ENCODE measurements at places on chromosomes 1 and 21.

DNA sequence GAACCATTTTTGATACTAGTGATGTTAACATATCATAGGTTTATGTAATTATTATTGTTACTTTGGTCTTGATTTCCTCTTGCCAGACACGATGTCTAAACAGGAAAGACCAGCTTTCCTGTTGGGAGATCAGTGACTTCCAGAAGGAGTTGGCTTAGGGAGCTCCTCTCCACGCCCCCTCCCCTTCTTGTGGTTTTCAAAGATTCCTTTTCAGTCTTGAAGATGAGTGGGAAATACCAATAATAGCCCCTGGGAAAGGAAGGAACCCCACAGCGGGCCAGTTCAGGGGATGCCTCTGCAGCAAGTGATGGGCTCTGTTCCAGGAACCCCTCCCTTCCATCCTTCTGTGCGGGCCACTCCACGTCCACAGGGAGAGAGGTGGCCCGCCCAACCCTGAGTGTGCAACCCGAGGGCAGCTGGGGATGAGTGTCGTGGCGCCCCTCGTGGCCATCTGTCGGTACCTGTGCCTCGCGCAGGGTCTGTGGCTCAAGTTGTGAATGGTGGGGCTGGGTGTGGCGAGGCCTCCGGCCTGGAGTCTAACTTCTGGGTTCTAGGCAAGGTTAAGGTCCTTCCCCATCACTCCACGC lies 65.7 kb downstream of the TLR5 start:
- no peak for DNase-seq

DNA sequence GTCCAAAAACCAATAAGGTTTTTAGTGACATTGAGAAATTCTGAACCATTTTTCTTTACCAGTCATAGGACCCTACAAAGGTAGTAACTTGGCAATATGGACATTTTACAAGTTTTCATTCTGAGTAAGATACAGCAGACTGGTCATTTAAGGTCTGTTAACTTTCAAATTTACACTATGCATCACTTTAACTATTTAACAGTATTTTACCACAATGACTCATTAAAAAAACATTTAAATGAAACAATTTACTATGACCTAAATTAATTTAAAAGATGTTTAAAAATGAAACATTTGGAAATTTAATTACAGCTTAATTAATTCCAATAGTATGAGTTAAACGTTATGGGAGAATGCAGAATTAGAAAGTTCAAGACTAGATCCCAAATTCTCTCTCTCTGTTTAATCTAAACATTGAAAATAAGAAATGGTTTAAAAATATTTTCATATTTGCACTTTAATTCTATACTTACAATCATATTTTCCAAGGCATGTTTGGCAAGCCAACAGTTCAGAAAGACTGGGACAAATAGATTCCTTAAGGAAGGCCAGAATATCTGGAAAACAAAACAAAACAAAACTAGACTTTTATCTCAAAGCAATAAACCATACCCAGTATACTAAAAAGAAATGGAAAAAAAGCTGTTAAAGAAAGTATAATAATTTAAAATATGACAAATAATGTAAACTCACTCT lies 140.9 kb downstream of the KCNT2 start:
- no peak for DNase-seq

GRCh38 chr1:93878501-93878888 lies 511 bp downstream of the DNTTIP2 start:
- peak; percentile 14 for DNase-seq

- no peak for DNase-seq
These were observed 992 bp upstream of the SSX2IP start for GRCh38 chr1:84691122-84691783.

- DNase-seq: no peak
These were observed 35.3 kb upstream of the POFUT2 start for GRCh38 chr21:45322960-45323461.

- DNase-seq: no peak
These were observed 134.0 kb upstream of the ETS2 start for GRCh38 chr21:38671773-38672172.

DNA sequence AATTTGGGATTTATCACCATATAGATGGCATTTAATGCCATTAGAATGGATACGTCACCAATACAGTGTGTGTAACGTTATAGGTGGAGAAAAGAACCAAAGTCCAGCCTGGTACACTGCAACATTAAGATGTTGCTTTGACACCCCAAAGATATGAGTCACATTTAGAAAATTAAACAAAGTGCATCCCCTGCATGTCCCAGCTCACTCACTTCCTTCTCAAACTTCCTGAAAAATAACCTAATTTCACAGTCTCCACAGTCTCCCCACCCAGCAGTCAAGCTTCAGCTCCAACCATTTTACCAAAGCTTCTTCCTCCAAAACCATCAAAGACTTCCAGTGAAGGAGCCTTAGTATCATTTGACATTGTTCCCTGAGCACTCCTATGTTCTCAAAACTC lies 111.9 kb downstream of the OMA1 start:
- DNase-seq: no peak

GRCh38 chr1:226073184-226073950 lies 10.9 kb downstream of the H3-3A start:
- no peak for DNase-seq

DNA sequence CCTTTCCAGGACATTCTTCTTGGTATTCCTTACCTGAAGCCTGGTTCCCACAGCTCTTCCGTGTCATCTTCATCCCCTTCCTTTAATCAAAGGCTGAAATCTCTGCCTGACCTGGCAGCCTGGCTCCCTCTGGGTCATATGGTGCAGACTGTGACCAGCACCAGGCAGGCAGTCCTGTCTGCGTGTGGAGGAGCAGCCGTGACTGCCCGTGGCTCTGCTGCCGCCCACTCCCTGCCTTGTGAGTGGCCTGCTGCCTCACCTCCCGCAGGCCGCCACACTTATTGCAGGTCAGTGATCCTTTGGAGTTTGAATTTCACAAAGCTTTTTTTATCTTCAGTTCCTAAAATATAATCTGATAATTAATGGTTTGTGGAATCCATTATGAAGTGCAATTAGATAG lies 36.2 kb upstream of the EPHA8 start:
- no peak for DNase-seq

DNA sequence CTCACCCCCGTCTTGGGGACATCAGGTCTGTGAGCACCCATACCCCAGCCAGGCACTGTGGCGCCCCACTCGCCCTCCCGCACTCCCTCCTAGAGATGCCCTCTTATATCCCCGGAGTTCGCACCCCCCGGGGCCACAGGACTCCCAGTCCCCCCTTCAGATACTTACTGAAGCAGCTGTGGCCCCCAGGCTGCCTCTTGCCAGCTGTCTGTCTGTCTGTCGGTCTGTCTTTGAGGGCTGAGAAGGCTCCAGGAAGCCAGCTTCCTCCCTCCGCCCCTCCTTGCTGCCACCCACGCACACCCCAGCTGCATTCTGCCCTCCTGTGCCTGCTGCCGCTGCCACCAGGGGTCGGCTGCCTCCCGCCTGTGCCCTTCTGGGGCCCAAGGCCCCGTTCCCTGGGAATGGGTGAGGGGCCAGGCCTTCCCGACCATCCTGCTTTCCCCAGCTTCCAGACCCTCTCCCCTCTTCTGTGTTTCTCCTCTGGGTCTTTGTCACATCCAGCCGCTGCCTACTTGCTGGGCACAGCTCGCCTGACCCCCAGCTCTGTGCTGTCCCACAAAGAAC lies at the start of gene PTPN7:
TSS of gene PTPN7 (minus strand) at position 226 of the 564 bp plus-strand sequence. CDS start 1,200 bp downstream, outside the sequence.
- DNase-seq: no peak

- no peak for DNase-seq
These were observed 55.6 kb downstream of the FBXO42 start for GRCh38 chr1:16296643-16297042.

DNA sequence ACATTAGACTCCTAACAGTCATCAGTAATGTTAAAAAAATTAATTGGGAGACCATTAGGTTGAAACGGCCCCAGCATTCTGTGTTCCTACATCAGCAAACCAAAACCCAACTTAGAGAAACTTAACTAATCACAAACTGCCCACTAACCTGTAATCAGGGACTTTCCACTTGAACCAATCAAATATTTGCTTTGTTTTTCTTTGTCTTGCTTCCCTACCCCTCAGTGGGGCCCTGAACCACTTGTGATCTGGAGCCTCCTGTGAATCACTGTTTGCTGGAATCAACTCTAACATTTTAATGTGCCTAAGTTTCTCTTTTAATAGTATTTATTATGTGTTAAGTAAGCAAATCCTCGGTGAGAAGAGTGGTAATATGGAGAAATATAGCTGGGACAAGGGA lies 64.0 kb downstream of the ABCA4 start:
- DNase-seq: no peak

- DNase-seq: no peak
These were observed 16.3 kb downstream of the URB2 start for GRCh38 chr1:229642376-229642775.

DNA sequence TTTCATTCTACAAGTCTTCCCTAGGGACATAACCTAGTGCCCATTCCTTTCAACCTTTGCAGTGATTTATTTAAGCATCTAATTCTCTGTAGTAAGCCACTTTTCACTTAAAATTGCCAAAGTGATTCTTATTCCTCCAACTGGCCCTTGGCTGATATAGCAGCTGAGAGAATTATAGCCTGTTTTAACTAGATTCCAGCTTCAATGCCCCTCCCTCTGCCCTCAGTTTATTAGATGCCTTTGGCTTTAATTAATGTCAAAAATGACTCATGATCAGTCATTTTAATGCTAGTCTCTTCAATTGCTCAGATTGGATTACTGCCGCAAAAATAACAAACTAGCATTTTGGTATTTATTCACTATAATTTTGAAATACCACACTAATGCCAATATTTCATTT lies 145.4 kb upstream of the KCTD3 start:
- DNase-seq: no peak

DNA sequence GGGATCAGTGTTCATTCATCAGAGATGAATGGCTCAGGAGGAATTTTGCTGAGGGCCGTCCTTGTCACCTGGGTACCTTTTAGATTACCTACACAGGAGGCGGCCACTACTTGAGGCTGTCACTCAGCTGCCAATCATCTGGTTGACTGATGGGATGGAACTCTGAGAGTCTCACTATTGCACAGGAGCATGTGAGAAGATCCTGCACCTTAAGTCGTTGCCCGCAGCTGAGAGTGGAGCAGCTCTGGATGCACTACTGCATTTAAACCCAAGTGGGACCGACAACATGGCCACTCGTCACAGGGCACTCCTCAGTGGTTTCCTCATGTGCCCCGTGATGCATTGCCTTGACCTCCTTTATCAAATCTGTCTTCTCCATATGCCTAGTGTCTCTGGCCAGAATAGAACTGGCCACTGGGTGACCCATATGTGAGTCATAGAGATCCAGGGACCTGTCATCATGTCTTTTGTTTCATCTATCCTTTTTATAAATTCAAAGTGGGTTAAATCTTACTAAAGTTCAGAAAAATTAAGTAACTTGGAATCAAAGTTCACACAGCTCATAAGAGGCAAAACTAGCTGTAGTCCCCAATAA lies 165.5 kb downstream of the ZSCAN20 start:
- no peak for DNase-seq

- DNase-seq: no peak
These were observed 98.5 kb downstream of the RERE start for GRCh38 chr1:8718850-8719361.

DNA sequence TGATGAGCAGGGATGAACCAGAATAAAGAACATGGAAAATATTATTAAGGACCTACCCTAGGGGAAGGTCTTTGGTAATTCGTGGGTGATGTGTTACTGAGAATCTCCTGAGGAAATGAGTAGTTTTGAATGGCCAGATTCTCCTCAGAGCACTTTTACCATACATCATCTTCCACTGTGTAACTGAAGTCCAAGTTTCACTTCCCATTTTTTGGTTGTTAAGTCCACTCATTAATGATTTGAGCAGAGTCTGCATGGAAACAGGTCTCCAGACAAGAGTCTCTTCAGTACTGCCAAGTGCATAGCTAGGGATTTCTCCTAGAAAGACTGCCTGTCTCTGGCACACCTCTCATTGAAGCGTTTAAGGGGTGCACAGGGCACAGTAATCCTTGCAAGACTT lies 48.7 kb upstream of the PCP4 start:
- no peak for DNase-seq

- DNase-seq: no peak
These were observed 32.2 kb downstream of the C8B start for GRCh38 chr1:56933606-56934005.

DNA sequence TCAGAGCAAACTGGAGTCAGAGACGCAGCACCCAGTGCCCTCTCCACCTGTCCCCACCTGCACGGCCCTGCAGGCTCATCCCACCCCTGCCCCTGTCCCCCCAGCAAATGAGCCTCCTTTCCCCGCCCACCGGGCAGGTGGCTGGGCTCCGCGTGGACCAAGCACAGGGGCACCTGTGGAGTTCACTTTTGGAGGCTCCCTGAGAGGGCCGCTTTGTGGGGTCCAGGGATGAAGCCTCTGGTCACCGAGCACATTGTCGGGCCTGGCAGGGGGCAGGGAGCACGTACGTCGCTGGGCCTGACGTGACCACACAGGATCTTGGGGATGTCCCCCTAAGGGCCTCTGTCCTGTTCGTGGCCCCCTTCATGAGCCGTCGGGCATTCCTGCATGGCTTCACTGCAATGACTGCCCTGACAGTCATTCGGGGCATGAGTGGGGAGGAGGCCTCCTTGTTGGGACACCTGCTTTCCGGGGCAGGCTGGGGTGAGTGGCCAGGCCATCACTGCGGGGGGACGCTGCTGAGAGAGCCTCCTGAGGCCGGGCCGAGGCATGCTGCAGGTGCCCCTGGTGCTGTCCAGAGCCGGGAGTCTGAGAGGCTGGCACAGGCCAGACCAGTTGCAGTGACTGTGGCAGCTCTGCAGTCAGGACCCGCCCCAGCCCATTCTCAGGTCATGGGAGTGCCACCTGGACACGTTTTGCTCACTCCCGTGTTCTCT lies 19.7 kb downstream of the SLX9 start:
- no peak for DNase-seq

DNA sequence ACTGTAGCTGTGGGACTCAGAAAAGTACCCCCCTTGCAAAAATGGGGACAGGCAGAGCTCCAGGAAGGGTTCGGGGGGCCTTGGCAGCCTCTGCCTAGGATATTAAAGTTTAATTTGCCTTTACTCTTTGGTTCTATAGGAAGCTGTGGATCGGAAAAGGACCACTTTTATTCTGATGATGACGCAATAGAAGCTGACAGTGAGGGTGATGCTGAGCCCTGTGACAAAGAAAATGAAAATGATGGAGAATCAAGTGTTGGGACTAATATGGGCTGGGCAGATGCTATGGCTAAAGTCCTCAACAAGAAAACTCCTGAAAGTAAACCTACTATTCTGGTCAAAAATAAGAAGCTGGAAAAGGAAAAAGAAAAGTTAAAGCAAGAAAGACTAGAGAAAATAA lies 17.1 kb downstream of the RRP15 start:
- DNase-seq: no peak

- no peak for DNase-seq
These were observed 149.3 kb downstream of the ZC3H11B start for GRCh38 chr1:219463636-219464035.

Measured in WERI-Rb-1 (cell line).